A673 (cell line): ENCODE measurements at places on chromosomes 11 and 22.

- no peak for DNase-seq
These were observed 14.3 kb upstream of the SREBF2 start for GRCh38 chr22:41818596-41818995.

GRCh38 chr11:9001736-9002135 lies 2.1 kb downstream of the NRIP3 start:
- peak; percentile 9 for DNase-seq

DNA sequence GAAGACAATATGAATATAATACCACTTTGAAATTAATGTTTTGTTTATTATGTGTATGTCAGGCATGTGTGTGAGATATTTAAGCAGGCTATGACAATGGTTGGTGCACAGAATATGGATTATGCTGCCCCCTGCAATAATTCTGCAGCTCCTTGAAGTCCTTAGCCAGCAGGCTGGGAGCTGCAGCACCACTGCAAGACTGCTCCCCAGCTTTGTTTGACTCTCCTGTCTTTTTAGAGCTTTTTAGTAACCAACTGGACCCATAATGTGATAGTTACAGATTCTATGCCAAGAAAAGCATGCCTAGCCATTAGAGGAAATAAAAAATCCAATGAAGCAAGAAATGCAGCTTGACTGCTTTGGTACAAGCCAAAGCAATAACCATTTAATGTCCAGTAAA lies 535.1 kb downstream of the TMEM135 start:
- DNase-seq, result no peak

- DNase-seq, result no peak
These were observed 19.8 kb upstream of the ABCC8 start for GRCh38 chr11:17496406-17496805.

DNA sequence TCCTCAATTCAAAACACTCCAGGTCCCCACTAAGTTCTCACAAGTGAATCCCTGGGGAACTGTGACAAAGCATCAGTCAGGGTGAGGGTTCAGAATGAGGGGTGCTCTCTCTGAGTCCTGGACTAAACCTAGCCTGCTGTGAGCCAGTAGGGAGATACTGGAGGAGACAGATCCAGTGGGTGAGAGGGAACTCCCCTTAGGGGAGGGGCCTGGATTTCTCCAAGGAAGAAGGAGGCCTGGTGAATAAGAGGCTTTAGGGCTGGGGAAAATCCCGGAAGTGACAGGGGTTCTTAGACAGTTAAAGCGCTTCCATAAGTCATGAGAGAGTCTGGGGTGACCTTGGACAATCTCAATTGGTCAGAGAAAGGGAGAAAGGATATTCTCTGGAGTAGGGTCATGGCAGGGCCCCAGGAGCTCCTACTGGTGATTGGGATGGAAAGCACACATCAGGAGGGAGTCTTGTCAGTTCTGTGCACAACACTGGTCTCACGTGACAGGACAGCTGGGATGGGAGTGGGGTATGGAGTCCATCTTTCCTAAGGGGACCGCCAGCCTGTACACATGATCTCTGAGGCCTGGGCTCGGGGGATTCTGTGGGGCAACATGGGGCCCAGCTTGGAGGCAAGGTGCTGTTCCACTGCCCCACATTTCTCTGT lies 1.5 kb downstream of the TBC1D10A start:
- DNase-seq, result peak; percentile 73

- DNase-seq, result no peak
These were observed 31.5 kb upstream of the KRTAP5-7 start for GRCh38 chr11:71495286-71496230.

DNA sequence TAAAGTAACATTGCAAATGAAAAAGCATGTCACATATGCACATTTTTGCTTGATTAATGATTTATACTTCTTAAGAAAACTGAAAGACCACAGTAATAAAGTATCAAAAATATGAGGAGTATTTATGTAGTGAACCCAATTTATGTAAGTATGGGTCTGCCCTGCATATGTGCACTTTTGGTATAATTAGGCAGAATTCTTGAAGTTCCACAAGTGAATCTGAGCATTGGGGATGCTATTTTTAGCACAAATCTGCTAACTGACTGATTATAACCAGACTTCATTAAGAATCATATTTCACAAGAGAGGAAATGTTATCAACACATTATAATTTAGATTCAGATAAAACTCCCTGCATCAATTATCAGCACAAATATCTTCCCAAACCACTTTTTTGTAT lies 407.1 kb upstream of the LRRC4C start:
- DNase-seq, result no peak

GRCh38 chr11:40227730-40228129 lies 1231.7 kb downstream of the LRRC4C start:
- no peak for DNase-seq

GRCh38 chr11:16815047-16815767 lies 76.8 kb downstream of the C11orf58 start:
- DNase-seq, result peak; percentile 47

DNA sequence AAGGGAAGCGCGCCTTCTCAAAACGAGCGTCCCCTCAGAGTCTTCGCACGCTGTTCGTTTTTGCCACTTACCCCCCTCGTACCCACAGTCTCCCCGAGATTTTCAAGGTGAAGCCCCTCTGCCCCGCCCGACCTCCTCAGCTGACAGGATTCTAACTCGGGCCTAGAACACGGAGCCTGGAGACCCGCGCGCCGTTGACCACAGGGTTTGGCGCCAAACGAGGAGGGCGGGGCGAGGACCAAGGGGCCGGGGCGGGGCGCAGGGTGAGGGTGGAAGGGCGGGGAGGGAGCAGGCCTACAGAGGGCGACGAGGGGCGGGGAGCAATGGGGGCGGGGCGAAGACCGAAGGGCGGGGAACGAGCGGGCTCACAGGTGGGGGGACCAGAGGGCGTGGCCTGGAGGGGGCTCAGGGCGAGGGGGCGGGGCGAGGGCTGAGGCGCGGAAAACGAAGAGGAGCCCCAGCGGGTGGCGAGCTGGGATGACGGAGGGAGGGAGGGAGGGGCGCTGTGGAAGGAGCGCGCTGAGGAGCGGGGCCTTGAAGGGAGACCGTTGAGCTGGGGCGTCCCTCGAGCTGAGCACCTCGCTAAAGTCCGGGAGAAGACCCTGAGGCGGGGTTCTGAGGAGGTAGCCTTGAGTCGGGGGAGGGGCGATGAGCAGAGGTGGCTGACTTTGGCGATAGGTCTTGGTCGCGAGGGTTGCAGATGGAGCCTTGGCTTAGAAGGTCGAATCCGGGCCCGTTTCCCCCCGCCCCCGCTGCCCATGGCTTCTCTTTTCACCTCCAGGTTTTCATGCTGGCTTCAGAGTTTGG lies at the start of gene DMC1:
Gene DMC1 (minus strand): TSS at position 212 of the 807 bp plus-strand sequence. CDS start 1,927 bp downstream, outside the sequence.
- DNase-seq, result peak; percentile 95

GRCh38 chr22:46714550-46714949 lies 23.5 kb downstream of the CERK start:
- DNase-seq, result no peak

GRCh38 chr22:24515027-24515338 lies 19.9 kb downstream of the UPB1 start:
- no peak for DNase-seq

DNA sequence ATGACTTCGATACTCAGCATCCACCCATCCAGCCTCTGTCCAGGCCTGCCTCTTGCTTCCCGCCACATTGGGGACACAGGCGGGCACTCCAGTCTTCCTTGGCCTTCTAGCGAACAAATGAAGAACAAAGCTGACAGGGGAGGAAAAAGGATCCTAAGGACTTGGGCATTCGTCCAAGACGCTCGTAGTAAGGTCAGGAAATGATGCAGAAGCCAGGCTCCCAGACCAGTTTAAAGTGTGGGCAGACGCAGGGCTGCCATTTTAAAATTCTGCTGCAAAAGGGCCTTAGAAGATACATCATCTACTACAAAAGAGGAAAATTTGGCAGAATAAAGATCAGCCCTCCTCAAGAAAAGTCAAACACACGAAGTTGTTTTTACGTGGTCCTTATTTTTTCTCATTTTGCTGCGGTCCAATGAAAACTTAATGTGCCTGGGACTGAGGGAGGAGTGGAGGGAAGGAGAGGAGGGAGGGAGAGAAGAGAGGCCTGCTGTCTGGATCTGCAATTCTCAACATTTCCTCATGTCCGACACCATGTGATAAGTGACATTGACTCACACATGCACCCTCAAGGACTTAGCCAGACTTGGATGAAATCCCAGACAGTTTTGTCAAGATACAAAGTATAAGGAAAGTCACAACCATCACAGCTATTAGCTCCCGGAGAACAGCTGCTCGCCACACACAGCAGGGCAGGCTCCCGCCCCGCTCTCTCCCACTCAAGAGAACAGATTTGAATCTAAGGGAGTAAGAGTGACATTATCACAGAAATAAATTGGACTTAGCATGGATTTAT lies 5.7 kb downstream of the DNAL4 start:
- DNase-seq, result peak; percentile 84

GRCh38 chr11:134819041-134819440 lies 407.0 kb upstream of the B3GAT1 start:
- DNase-seq, result no peak

- DNase-seq, result no peak
These were observed 10.2 kb upstream of the ARHGAP42 start for GRCh38 chr11:100676901-100677300.

DNA sequence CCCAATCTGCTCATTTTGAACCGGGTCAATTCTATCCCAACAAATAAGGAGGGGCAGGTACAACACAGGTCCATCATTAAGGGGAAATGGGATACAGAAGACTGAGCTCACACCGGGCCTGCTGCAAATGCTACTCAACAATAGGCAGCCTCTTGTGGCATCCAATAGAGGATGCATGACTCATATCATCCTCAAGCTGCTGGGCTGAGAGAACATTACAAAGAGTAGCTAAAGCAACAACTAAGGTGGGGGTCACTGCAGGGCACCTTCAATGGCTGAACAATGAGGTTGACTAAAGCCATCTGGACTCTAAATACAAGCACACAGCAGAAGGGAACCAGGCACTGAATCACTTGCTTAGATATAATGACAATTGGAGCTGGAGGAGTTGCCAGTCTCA lies 130.1 kb upstream of the SYN3 start:
- no peak for DNase-seq

DNA sequence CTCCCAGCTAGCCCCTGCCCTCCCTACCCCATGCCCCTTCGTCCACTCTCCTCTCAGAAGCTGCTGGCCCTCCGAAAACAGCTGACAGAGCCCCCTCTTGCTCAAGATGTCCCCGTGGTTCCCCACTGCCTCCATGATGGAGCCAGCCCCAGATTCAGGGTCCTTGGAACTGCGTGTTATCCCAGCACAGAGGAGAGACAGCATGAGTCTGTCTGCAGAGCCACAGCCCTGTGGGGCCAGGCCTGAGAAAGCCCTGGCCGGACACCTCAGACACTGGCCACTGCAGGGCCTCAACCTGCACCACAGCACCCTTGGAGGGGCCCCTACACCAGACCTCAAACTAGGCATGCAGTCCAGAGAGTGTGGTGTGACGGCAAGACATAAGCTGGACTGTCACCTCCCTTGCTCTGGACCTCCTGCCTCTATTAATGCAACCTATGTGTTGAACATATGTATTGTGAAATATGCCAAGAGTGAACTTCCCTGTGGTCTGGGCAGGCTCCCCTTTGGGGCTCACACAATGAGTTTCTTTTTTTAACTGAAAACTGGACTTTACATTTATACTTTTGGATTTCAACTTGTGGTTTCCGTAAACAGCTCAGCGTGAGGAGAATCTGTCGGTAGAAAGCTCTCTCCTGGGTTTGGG lies 9.6 kb downstream of the PNPLA5 start:
- DNase-seq, result no peak

DNA sequence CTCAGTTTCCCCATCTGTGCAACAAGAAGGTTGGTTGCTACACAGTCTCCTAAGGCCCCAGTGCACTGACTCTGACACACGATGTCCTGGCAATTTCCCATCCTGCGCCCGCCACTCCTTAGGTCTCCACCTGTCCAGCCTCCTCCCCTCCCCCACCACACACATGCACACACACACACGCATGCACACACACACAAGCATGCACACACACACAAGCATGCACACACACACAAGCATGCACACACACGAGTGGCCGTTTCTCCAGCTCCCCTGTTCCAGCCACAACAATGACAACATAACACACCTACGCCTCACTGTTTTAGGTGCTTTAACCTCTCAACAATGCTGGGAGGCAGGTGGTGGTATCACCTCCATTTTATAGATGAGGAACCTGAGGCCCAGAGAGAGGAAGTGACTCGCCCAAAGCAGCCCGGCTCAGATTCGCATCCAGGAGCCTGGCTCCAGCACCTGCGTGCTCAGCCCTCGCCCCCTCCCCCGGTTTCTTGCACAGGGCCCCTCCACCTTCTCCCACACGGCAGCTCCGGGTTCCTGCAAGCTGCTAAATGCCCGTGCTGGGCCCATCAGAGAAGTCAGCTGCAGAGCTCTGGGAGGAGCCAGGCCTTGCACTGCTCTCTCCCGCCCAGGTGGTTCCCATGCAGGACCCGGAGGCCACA lies 13.0 kb downstream of the CYTH4 start:
- no peak for DNase-seq

GRCh38 chr11:65390996-65391395 lies 4.6 kb downstream of the FRMD8 start:
- DNase-seq, result peak; percentile 69

DNA sequence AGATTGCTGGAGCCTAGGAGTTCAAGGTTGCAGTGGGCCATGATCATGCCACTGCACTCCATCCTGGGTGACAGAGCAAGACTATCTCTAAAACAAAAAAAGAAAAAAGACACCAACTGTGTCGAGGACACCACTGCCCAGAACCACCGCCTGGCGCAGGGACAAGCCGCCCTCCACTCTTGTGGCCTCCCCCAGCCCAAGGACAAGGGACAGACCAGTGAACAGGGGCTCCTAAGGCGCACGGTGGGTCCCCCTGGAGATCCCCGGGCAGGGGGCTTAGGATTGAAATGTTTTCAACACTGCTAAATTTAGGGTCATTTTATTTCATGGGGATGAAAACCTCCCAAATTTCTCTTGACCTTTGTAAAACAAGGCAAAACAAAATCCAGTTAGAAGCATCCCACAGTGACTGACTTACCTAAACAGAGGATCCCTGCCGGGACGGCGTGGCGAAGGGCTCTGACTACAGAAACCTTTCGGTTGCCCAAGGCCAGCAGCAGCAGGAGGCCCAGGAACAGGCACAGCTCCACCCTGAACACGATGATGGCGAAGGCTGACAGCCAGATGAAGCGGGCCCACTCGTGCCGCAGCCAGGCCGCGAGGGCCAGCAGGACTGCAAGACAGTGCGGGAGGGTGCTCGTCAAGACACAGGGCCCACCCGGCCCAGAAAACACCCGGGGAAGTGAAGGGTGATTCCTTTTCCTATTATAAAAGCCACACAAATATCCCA lies 8.6 kb downstream of the ALG12 start:
- DNase-seq, result no peak

- DNase-seq, result peak; percentile 75
These were observed 25.4 kb upstream of the SMTN start for GRCh38 chr22:31055635-31056159.

- DNase-seq, result no peak
These were observed 99.7 kb upstream of the VPREB1 start for GRCh38 chr22:22144858-22145257.

- DNase-seq, result no peak
These were observed 4.3 kb upstream of the OR52E1 start for GRCh38 chr11:5065027-5065426.

- DNase-seq, result peak; percentile 19
These were observed at the start of gene BMAL1 for GRCh38 chr11:13277768-13278608. Gene BMAL1, plus strand, starts transcription at chr11:13277790. Its CDS starts 76,519 bp downstream, at chr11:13354309.
